ENCODE measurements at places on chromosomes 4 and X.

DNA sequence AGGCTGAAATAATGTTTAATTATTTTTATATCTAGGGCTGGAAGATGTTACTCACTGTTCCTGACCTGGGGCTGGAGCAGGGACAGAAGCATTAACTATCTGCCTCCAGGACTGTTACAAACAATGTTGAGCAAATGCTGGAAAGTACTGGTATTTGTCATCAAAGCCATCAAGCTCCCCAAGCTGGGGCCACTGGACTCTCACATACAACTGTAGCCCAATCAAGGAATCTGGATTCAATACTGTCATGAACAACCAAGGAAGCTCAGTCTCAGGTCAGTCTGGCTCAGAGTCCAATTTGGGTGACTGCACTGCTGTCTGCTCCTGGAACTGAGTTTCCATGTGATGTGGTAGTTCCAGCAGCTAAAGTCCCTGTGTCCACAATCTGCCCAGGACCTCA, 50.4 kb downstream of the APOO start:
- no peak for DNase-seq

- DNase-seq, result no peak
These were observed 83.4 kb upstream of the PACRGL start for GRCh38 chr4:20616848-20617247.

DNA sequence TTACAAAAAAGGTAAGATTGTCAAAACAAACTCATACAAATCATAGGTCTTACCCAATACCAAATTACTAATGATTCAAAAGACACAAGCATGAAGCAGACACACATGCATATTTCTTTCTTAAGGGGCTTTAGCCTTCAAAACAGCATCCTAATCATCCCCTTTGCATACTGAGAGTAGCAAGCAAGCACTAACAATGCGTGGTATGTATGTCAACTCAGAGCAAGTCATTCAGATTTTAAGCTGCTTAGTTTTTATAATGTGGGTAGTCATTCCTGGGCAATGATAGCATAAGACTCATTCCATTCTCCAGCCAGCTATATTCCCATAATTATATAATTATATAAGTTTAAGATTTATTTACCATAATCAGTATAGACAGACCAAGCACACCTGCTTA, 219.6 kb downstream of the DKK2 start:
- DNase-seq, result no peak

DNA sequence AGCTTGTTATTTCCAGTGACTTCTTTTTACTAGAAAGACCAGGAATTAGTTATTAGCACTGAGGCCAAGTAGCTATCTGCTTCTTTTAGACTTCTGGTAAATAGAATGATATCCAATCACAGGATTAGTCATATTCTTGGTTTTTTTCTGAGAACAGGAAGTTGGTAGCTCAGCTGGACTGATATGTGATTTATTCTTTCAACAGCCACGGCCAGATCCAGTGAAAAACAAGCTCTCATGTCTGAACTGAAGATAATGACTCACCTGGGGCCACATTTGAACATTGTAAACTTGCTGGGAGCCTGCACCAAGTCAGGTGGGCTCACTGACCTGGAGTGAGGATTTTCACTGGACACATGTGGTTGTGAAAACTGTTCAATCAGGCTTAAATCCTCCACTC, 48.6 kb downstream of the PDGFRA start:
- peak; percentile 41 for DNase-seq

- DNase-seq, result no peak
These were observed 632.7 kb downstream of the RAPGEF2 start for GRCh38 chr4:159735281-159736207.

- no peak for DNase-seq
These were observed 39.9 kb downstream of the MSX1 start for GRCh38 chr4:4899202-4899925.

- no peak for DNase-seq
These were observed 466.1 kb downstream of the C4orf33 start for GRCh38 chr4:129561886-129562671.

- no peak for DNase-seq
These were observed 190.8 kb downstream of the HTR2C start for GRCh38 chrX:114774691-114775090.

DNA sequence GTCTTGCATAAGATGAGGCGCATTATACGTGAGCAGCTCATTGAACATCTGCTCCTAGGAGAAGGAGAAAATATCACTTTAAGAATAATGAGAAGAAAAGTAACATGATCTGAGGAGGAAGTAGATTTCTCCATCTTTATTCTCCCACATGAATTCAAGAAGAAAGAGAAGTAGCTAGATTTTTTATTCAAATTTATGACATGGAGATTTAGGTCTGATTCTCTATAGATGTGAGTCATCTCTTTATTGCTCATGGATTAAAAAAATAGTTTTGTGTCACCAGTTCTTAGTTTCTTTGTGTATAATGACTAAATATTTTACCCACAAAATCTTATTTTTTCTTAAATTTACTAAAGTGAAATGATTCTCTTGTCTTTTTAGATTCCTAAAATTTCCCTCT, 40.4 kb downstream of the HPGDS start:
- no peak for DNase-seq

GRCh38 chrX:18286322-18286831, 65.7 kb upstream of the BEND2 start:
- DNase-seq, result no peak

GRCh38 chr4:38832624-38833528, 23.7 kb downstream of the TLR6 start:
- DNase-seq, result no peak

DNA sequence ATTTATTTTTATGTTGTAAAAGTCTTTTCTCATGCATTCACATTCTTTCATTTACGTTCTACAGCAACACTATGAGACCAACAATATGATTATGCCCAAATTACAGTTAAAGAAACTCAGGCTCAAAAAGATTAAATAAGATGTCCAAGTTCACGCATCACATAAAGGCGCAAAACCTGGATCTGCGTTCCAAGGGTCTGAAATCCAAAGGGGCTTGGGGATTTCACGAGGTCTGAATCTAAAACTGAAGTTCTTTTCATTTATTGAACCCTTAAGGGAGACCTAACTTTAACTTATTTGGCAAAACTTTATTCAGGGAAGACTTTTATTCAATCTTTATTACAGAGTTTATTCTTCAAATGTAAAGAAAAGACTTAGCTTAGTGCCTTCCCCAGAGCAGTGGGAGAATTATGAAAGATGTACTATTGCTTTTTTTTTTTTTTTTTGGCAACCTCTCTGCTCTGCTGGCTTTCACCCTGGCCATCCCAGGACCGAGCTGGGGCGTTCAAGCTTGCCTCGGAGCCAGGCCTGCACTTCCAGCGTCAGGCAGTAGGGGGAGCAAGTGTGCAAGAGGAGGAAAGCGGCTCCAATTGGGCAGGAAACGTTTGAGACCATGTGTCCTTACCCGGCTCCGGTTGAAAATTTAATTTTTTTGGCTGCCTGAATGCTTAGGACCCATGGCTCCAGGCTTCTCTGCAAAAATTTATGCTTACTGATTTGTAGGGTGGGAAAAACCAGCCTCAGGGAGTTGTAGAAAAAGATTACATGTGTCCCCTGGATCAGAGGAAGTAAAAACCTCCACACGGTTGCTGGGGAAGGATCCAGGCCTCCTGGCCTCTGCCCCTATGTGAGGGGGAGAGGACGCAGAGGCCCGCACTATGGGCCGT, 344.3 kb upstream of the KLF3 start:
- DNase-seq, result peak; percentile 84

- DNase-seq, result peak; percentile 28
These were observed 326.6 kb upstream of the F9 start for GRCh38 chrX:139203651-139204570.

GRCh38 chr4:173371292-173372192, 788 bp downstream of the SAP30 start:
- peak; percentile 47 for DNase-seq

GRCh38 chrX:112678831-112679230, 907 bp downstream of the LHFPL1 start:
- no peak for DNase-seq

DNA sequence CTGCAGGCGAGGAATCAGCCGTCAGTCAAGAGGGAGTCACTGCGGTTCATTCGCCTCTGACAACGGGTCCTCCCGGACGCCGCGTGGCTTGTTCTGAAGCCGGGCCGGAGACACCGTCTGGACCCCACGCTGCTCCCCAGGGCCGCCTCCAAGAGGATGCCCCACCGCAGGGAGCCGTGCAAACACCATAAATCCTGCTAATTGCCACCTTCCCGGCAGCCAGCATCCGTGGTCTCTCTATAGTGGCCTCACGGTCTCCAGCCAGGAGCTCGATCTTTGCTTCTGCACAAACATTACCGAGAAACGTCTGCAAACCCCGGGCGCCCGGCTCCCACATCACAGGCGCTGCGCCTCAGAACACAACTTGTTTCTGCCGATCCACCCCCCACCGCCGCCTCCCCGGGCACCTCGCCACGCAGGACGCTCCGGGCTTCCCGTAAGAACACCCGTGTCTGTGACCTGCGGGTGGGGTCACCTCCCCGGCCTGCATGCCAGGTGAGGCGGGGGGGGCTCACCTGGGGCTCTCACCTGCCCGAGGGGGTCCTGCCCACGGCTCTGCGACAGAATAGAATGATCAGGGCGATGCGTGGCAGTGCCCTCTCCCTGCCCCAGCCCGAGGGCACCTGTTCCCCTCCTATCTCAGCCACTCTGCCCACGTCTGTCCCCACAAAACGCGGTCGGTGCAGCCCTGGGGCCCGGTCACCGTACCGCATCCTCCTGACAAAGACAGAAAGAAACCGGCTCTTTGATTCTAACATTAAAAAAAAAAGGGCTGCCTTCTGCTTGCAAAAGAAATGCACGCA, 32.4 kb upstream of the PPP2R3B start:
- DNase-seq, result no peak

- DNase-seq, result no peak
These were observed 43.2 kb downstream of the MANBA start for GRCh38 chr4:102717448-102718092.

- no peak for DNase-seq
These were observed 118.8 kb upstream of the AFF2 start for GRCh38 chrX:148381603-148382002.

- no peak for DNase-seq
These were observed 16.7 kb upstream of the MSX1 start for GRCh38 chr4:4842476-4843441.

DNA sequence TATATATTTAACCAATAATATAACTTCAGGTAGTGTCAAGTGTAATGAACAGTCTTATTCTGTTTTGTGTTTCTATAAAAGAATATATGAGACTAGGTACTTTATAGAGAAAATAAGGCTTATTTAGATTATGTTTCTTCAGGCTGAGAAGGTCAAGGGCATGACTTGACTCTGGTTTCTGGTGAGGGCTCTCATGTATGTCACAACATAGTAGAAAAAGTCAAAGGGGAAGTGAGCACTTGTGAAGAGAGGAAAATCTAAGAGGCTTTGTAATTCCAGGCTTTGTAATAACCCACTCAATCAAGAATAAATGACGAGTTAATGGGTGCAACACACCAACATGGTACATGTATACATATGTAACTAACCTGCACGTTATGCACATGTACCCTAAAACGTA, 27.6 kb downstream of the PRR32 start:
- DNase-seq, result no peak

GRCh38 chr4:86497980-86498862, 95.9 kb upstream of the PTPN13 start:
- peak; percentile 29 for DNase-seq

- DNase-seq, result no peak
These were observed 16.8 kb downstream of the RASGEF1B start for GRCh38 chr4:81454948-81455347.

DNA sequence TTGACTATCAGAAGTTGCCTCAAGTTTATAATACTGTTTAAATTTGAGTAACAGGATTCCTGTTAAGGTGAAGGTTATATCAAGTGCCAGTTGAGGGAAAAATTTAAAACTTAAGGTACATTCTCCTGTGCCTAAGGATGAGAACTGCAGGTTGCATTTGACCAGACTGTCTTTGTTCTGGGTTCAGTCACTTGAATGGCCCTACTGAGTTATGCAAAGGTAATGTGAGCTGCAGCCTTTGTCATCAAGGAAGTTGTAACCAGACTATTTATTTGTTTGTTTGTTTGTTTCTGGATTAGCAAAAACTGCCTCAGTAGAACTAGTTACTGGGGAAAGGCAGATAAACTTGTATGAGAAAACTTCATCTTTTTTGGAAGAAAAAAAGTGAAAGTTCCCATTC, 131.9 kb downstream of the ATOH1 start:
- no peak for DNase-seq

DNA sequence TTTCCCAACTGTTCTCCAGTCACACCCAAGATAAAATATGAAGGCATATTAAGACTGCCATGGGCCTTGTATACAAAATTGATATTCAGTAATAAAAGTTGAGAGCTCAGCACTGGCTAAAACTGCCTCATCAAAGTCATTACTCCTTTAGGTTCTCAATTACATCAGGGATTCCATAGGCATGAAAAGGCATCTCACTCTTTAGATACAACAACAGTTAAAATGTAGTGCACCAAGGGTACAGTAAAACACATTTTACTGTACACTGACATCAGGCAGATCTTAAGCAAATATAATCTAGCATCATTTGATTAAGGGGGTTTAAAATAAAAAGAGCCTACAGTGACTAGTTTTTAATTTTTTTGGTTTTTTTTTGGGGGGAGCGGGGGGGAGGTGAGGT, 107.7 kb downstream of the PPP3CA start:
- no peak for DNase-seq

DNA sequence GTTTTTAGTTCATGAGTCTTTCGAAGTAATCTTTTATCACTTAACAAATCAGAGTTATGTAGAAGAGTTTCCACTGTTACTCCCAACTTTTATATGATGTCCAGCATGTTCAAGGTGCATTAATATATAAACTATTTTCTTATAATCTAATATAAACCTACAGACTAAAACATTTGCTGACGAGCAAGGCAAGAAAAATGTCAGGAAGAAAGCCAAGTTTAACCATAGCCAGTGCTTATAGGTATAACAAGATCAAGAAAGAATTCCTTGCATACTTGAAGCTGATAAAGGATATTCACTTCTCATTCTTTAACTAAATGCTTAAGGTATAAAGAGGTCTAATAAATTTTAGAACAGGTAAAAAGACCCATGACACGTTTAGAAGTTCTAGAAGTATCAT, 167.7 kb downstream of the NPNT start:
- no peak for DNase-seq

- DNase-seq, result peak; percentile 25
These were observed at the start of gene BMPR1B for GRCh38 chr4:94757192-94758140. TSS of gene BMPR1B (plus strand) at chr4:94757955. CDS start at chr4:95104425, 346,470 bp downstream.

GRCh38 chrX:47804315-47804714, 32.4 kb upstream of the ZNF81 start:
- DNase-seq, result no peak

GRCh38 chr4:2558301-2558700, 21.9 kb downstream of the FAM193A start:
- no peak for DNase-seq

- DNase-seq, result peak; percentile 12
These were observed 52.8 kb downstream of the FAM47C start for GRCh38 chrX:37060999-37061398.
